Stimulated activated CD8-positive, alpha-beta memory T cell treated with anti-CD3 and anti-CD28 coated beads, Interleukin-7, amount 100 ng/mL, for 1 hour (primary cell): ENCODE measurements at places on chromosomes 5 and 9.

DNA sequence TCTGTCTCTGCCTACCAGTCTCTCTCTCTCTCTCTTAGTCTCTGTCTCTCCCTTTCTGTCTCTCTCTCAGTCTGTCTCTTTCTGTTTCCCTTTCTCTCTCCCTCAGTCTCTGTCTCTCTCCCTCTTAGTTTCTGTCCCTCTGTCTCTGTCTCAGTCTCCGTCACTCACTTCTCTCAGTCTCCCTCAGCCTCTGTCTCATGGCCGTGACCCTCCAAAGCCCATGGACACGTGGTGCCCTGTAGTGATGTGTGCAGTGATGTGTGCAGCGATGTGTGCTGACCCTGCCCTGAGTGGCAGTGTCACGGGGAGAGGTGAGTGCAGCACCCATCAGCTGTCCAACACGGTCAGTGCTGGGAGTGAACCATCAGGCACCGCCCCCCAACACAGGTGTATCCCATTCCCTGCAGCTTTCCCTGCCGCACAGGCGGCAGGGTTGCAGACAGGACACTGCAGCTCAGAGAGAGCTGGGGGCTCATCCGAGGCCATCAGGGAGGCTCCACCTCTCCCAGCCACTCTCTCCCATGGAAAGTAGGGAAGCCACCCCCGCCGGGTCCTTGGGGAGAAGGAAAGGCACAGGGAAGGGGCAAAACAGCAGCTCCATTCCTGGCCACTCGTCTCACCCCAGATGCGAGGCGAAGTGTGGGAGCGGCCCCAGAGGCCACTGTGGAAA is 794 bp upstream of the LRRC14B start:
- DNase-seq, result no peak

GRCh38 chr9:99199938-99200539 is 21.7 kb downstream of the ALG2 start:
- no peak for DNase-seq

- no peak for DNase-seq
Measured at GRCh38 chr5:7678030-7678429, 172.9 kb downstream of the CFAP90 start.

DNA sequence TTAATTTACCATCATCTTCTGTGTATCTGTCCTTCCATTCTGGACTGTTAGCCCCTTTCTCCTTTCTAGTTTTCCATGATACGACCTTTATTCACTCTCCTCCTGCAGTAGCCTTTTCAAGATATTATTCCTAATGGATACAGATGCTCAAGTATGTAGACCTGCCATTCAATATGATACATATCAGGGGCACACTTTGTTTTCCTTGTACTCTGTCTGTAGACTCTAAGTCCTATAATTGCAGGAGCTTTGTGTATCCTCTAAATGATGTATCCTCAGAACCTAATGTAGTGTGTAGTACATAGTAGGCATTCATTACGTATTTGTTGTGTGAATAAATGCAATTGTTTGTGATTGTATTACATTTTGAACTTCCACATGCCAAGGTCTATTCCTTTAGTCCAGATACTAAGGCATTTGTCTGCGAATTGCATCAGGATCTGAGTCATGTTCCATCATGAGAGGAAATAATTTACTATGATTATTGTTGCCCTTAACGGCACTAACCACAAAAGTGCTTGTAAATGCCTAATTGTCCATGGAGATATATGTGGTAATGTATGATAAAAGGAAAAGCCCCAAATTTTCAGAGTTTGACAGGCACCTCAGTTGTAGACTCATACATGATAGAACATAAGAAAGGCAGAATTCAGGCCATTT is 57.1 kb upstream of the IZUMO3 start:
- DNase-seq, result no peak

GRCh38 chr5:24633715-24634325 is 11.0 kb downstream of the CDH10 start:
- no peak for DNase-seq

- DNase-seq, result no peak
Measured at GRCh38 chr9:4356306-4356705, 56.4 kb upstream of the GLIS3 start.

GRCh38 chr9:133930682-133931485 is 61.2 kb downstream of the VAV2 start:
- no peak for DNase-seq

DNA sequence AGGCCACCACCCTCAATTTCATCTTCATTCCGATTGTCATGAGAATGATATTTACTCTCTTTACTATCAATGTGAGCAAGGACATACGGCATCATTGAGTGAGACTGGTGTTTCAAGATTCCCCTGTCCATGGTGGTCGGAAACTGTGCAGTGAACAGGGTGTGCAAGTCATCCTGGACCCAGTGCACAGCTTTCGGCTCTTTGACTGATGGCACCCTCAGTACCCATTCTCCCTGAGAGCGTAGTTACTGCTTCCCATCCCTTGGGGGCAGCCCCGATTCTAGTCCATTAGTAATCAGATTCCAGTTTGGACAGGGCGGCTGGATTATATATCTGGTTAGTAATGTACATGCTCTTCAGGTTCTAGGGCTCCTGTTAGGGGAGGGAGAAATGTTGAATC is 61.7 kb upstream of the SUB1 start:
- no peak for DNase-seq

- no peak for DNase-seq
Measured at GRCh38 chr5:111670826-111671492, 86.0 kb downstream of the NREP start.

GRCh38 chr9:71853084-71853483 is 57.9 kb downstream of the ABHD17B start:
- no peak for DNase-seq

- DNase-seq, result no peak
Measured at GRCh38 chr5:95760273-95761191, 29.4 kb downstream of the RHOBTB3 start.

- DNase-seq, result no peak
Measured at GRCh38 chr9:25678147-25678666, at the start of gene TUSC1. Gene TUSC1, minus strand, starts transcription at chr9:25678444. Its CDS starts 132 bp downstream, at chr9:25678312.

GRCh38 chr9:128420651-128421481 is at the start of gene CERCAM:
Gene CERCAM, plus strand, starts transcription at chr9:128420857. Its CDS starts 21 bp downstream, at chr9:128420878.
- DNase-seq, result no peak

GRCh38 chr5:77389746-77390145 is 102.4 kb downstream of the WDR41 start:
- DNase-seq, result no peak

- no peak for DNase-seq
Measured at GRCh38 chr9:1580215-1580614, 434.9 kb upstream of the SMARCA2 start.

GRCh38 chr9:2262386-2263071 is 247.4 kb downstream of the SMARCA2 start:
- DNase-seq, result no peak

DNA sequence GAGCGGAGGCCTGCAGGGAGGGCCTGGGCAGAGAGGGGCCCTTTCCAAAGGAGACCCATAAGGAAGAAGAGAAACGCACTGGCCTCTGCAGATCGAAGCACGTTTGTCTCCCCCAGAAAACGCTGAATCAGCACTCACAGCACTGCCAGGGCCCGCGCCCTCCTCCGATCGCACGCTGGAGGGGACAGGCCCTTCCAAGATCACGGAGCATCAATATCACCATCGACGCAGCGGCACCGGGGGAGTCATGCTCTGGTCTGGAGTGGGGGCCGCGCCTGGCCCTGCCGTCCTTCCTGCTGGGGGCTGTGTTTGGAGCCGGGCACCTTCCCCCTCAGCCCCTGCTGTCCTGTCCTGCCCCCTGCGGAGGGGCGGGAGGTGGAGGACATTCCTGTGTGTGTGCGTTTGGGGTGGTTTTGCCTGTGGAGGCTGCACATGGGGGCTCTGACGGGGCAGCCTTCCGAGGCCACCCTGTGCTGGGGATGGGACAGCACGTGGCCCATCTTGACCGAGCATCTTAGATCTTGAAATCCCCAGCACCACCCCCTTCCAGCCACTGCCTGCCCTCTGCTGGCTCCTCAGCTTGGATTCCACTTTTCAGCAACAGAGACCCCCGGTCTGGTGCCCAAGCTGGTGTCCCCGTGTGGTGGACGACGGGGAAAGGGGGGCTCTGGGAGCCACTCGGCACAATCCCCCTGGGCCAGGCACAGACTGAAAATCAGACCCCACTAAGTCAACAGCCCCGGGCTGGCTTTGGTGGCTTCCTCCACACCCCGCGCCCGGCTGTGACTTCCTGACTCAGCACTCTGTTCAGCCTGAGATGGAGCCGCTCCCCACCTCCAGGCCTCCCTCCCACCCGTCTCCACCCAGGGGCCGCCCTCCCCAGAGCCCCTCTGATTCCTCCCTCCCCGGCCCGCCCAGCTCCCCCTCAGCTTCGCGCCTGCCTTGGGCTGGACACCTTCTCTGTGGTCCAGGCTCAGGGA is 8.3 kb downstream of the TMEM250 start:
- no peak for DNase-seq

GRCh38 chr9:77751341-77752091 is 103.4 kb upstream of the GNA14 start:
- DNase-seq, result no peak

DNA sequence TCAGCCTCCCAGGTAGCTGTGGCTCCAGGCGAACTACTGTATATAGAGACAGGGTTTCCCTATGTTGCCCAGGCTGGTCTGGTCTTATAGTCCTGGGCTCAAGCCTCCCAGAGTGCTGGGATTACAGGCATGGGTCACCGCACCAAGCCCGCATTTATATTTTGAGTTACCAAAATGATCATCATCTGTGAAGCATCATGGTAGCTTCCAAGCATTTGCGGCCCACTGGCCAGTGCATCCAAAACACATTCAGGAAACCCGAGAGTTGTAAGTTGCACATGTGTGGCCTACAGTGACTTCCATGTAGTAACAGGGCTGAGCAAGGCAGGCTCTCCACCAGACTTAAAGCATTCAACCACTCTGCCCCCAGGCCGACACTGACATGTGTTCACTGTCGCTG is 2.3 kb downstream of the BRD3OS start:
- no peak for DNase-seq

DNA sequence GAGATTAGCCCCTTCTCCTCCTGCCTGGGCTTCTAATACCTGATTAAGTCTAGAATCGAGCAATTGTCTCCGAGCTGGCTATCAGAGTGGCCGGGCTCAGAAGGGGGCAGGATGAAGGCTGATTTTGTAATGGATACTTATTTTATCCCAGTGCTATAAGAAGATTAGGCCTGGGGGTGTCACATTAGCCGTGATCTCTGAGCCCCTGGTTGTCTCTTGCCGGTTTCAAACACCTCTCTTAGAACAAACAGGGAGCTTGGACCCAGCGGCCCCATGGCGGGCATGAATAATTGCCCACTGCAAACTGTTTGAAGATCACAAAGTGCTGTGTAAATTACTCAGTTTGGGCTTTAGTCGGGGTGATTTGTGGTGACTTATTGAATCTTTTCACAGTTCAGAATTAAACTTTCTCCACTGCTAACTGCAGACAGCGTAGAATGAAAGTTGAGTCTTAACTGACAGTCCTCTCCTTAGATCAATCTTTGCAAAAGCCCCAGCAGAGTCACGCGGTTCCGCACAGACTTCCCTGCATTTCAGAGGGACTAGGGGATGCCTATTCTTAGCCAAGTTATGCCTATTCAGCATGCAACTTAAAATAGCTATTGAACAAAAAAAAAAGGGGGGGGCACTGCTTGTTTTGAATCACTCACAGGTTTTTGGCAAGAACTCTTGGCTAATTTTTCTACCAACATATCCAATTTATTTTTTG is 200.6 kb upstream of the IRX1 start:
- no peak for DNase-seq

- no peak for DNase-seq
Measured at GRCh38 chr9:97773091-97773490, 76.0 kb upstream of the XPA start.

DNA sequence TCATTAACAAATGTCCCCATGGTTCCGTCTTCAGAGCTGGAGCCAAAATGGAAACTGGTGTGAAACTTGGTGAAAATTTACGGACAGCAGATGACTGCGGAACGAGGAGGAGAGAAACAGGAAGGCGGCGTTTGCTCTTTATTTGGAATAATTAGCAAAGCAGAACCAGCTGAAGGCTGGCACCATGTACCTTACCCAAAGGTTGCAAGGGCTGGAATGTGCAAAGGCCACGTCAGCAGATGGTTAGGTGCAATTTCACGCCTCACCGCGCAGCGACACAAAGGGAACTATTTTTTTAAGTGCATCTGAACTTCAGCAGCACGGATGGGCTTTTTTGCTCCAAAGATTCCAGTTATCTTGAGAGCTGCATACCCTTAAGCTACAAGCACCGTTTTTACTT is 127.4 kb downstream of the COL23A1 start:
- no peak for DNase-seq

- no peak for DNase-seq
Measured at GRCh38 chr5:91632871-91633270, 249.8 kb upstream of the ARRDC3 start.

DNA sequence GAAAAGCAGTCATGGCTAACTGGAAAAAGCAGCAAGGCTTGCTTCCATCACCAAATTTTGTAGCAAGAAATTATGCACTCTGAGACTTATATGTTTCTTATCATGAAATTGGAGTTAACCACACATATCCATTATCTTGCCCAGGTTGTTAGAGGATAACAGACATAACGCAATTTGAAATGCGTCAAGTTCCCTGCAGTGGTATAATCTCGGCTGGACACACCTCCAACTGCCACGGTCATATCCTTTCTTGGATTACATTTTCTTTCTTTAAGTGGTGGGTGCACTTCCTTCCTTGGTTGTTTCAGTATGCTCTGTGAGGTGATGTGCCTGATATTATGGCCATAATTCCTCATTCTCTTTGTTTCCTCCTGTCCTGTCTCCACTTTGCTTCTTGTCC is 695.0 kb upstream of the DMAC1 start:
- DNase-seq, result no peak

- DNase-seq, result no peak
Measured at GRCh38 chr5:140042393-140042642, 781 bp downstream of the NRG2 start.

DNA sequence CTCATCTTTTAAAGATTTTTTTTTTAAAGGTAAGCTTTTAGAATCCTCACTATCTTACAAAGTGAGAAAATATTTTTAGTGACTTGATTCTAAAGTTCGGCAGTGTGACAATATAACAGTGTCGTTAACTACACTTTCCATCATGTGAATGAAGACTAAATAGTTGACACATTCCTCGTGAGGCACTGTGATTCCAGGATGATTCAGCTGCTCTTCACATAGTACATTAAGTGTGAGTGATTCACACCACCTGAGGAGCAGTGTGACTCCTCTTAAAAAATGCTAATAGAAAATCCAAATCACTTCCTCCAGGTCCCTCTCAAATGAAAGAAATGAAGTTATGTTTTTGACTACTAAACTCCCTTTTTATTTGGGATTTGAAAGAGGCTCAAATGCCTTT is 589.5 kb downstream of the GABRG2 start:
- no peak for DNase-seq

DNA sequence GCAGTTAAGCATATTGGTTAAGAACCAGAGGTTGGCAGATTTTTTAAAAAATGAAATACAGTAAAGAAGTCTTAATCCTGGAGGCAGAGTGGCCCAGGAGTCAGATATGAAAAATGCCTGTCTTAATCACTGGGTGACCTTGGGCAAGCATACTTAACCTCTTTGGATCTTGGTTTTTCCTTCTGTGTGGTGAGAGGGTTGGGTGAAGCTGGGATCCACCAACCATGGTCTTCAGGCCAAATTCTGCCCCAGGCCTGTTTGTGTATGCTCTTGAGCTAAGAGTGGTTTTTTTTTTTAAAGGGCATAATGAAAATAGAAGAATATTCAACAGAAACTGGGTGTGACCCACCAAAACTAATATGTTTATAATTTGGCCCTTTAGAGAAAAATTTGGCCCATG is 20.0 kb upstream of the TEX48 start:
- DNase-seq, result no peak
